T-helper 2 cell (primary cell): ENCODE measurements at places on chromosomes 16 and 17.

DNA sequence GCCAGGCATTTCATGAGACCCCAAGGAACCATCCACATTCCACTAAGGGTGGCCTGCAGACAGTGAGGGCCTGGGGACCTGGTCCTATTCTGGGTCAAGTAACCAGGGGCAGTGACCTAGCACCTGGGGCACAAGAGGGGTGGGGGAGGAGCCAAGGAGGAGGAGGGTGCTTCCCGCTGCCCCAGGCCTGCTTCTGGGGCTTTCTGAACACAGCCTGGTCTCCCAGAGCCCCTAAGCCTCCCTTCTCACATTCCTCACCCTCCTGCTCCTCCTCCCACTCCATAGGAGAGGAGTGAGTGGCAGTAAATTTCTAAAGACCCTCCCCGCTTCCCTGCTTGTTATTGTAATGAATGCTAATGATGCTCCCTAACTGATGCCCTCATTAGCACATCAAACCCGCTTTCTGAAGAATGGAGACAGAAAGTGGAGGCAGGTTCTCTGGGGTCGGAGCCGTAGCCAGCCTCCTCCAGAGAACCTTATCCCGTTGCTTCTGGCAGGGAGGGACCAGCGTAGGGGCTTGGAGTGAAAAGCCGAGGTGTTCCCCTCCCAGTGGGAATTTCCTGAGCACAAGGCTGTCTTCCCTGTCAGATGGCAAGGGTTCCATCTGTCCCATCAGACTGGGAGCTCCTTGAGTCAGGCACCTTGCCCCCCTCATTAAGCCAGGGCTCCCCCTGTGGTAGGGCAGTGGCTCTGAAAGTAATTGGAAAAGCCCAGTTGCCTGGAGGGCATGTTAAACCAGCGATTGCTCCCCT is 3.7 kb upstream of the SRCIN1 start:
- DNase-seq = no peak

DNA sequence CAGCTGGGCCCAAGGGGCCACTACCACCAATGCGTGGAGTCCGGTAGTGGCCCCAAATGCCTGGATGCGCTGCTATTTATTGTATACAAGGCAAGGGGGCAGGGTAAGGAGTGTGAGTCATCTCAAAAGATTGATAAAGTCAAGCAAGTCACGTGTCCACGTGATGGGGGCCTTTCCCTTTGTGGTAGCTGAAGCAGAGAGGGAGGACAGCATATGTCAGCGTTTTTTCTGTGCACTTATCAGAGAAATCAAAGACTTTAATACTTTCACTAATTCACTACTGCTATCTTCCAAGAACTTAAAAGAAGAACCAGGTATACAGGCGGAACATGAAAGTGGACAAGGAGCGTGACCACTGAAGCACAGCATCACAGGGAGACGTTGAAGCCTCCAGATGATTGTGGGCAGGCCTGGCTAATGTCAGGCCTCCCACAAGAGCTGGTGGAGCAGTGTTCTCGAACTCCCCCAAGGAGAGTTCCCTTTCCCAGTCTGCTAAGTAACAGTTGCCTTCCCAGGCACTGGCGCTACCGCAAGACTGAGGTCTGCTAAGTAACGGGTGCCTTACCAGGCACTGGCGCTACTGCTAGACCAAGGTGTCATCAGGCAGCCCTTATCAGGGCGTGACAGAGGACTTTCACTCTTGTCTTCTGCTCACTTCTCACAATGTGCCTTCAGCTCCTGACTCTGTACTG is 10.8 kb upstream of the ASB16 start:
- DNase-seq = peak; percentile 92

DNA sequence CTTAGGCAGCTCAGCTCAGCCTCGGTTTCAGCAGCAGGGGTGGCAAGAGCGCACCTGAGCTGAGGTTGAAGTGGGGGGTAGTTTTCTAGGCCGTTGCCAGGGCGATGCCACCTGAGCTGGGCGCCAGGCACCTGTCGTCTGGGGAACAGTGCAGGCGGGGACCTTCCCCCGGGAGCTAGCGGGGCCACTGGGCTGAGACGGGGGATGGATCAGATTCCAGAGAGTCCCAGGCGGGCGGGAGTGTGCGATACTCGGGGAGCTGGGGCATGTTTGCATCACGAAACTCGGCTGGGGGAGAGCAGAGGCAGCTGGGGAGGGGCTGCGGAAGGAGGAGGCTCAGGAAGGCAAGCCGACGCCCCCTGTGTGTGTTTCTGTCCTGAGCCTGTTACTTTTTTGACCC is 477 bp upstream of the CLDN9 start:
- DNase-seq = no peak

DNA sequence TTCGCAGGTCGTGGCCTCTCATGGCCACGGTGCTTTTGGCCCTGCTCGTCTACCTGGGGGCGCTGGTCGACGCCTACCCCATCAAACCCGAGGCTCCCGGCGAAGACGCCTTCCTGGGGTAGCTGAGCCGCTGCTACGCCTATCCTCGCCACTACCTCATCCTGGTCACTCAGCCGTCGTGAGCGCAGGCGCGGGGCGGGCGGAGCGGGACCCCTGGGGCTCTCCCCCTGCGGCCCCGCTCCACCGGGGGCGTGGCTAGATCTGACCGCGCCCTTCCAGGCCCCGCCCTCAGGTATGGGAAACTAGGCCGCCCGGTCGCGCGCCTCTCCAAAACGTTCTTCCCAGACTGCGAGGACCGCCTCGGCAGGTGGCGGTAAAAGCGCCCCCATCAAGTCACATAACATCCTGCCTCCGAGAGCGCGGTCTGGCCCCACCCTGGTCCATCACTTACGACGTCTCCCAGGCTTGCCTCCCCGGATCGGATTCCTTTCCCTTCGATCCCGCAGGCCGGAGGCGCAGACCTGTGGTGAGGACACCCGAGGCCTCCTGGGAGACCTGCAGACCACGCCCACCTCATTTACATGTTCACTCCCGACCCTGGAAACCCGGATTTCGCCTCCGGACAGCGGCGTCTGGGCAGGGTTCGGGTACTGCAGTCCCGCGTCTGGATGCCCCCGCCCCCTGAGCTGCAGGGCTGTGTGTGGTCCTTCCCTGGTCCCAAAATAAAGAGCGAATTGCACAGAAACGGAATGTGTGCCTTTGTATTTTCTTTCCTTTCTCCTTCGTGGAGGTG is 91.5 kb upstream of the TMEM97 start:
- peak; percentile 13 for DNase-seq

DNA sequence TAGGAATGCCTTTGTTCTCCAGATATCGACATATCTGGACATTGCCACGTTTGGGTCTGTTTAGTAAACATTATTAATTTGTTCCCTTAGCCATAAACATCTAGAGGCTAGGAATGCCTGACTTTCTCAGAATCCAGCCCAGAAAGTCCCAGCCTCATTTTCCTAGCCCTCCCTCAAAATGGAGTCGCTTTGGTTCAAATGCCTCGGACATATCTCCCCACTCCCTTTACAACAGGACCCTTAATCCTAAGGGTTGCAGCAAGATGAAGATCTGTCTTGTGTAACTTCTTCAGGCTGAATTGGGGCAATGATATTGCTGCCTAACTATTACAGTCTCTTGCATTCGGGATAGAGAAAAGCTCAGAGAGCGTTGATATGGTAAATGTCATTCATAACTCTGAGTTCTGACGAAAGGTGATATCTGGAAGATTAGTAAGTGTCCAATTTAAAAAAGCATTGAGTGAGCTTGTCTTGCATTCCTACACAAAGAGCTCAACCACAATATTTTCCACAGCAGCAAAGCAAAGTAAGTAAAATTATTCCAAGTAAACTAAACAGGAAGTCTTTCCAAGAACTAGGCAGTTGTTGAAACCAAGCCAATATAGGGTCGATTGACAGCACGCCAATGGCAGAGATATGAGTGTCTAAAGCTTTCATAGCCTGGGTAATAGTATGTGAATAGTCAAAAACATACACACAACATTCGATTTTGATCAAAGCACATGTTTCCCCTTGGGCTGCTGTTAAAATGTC is 46.0 kb upstream of the ARL4D start:
- no peak for DNase-seq

DNA sequence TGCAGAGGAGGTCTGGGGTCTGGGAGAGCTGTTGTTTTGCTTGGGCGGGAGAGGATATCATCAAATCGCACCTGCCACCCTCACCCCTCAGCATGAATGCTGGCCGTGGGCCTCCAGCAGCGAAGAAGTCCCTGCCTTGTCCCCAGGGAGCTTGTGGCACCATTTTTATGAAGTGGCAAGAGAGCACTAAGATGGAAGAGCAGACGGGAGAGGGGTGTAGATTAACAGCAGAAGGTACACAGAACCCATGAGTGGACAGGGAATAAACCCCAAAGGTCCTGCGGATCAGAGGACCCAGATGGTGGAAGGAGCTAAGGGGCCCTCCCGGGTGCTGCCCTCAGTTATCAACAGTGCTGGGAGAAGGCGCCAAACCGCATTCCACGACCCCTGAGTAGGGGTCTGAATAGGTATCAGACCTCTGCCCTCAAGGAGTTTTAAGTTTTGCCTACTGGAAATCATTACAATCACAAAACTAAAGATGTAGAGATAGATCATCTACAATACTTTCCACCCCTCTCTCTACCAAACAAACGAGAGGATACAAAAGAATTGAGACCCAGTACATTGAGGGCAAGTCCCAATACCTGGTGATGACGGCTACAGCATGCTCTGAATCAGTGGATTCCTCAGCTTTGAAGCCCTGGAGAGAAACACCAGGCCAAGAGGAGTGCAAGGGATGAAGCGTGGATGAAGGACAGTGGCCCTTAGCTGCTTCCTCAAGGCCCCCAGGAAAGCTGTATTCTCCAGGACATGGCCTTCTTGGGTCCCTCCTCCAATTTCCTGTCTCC is 60.2 kb downstream of the CCDC182 start:
- no peak for DNase-seq

DNA sequence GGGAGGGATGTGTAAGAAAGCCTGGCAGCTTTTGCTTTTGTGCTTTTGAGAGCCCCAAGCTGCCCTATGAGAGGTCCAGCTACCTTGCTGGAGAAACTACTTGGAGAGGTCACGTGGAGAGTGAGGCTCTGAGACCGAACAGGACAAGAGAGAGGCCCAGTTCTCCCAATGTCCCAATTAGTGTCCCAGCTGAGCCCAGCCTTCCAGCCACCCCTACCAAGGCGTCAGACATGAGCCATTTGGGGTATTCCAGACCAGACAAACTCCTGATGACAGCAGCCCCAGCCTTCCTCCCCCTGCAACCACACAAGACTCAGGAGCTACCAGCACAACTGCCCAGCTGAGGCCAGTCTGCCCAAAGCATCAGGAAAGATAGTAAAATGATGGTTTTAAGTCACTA is 35.0 kb downstream of the NKD1 start:
- DNase-seq = no peak

GRCh38 chr17:67403065-67403464 is 26.0 kb downstream of the PITPNC1 start:
- no peak for DNase-seq

- no peak for DNase-seq
Measured at GRCh38 chr17:58960068-58960467, 146.6 kb downstream of the TRIM37 start.

DNA sequence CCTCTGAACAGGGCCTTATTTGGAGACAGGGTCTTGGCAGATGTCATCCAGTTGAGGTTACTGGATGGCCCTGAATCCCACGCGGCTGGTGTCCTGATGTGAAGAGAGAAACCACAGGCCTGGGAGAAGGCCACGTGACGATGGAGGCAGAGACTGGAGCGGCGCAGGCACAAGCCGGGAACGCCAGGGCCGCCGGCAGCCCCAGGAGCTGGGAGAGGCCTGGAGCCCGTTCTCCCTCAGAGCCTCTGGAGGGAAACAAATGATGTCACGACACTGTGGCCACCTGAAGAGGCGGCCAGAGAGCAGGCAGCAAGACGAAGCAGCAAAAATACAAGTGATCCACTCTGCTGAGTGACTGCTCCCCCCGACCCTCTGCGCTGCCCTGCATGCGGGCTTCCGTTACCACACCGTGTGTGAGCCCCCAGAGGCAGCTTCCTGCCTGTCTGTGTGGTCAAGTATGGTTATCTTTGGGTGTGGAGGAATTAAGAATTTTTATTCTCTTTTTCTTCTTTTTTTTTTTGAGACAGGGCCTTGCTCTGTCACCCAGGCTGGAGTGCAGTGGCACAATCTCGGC is 11.6 kb downstream of the CD7 start:
- DNase-seq = no peak

DNA sequence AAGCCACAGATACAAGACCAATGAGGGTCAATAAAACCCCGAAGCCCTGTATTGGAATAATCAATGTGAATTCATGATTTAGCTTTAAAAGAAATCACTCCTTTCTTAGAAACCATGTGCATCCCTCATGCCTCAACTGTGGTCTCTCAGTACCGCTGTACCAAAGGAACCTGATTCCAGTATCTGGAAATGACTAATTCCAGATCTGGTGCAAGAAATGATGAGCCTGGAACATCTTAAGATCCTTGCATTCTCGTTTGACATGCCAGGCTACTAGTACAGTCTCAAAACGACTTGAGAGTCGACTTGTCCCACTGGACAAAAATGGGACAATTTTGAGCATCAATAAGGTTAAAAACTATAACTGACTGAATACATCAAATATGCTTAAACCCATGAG is 21.2 kb downstream of the USP31 start:
- DNase-seq = no peak

GRCh38 chr16:78816499-78817195 is 717.2 kb downstream of the WWOX start:
- peak; percentile 12 for DNase-seq

GRCh38 chr17:50273654-50274040 is 619 bp upstream of the TMEM92 start:
- no peak for DNase-seq

DNA sequence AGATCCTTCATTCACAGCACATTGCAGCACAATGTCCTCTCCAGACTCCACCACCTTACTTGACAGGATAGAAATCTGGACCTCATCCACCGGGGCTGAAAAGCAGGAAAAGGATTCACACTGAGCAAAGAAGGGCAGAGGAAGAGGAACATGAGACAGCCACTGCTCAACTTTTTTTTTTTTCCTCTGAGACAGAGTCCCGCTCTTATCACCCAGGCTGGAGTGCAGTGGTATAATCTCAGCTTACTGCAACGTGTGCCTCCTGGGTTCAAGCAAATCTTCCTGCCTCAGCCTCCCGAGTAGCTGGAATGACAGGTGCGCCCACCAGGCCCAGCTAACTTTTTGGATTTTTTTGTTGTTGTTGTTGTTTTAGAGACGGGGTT is 34.4 kb downstream of the PECAM1 start:
- DNase-seq = no peak

- DNase-seq = no peak
Measured at GRCh38 chr16:62665269-62665668, 629.0 kb upstream of the CDH8 start.

- DNase-seq = no peak
Measured at GRCh38 chr16:11347831-11348230, 2.6 kb downstream of the RMI2 start.

DNA sequence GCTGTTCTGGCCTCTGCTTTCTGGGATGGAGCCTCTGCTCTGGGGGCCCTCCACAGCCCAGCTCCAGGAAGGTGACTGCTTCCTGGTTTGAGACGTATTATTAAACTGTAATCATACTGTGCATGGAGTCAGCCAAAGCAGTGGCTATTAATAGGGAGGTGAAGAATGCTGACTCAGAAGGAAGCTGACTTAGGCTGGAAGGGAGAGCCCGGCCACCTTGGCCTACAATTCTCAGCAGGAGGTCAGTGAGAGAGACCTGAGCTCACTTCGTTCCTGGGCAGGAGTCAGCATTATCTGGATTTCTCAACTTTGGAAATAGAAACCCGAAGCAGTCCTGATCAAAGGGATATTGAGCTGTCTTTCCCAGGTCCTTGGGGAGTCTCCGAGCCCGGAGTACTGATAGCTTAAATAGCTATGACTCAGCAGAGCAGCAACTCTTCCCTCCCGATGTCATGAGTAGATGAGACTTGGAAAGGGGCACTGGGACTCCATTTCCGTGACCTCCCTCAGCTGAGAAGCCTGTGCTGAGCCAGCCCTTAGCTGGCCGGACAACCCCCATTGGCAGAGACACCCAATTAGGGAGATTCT is 91.8 kb downstream of the YPEL2 start:
- DNase-seq = no peak

GRCh38 chr17:58082341-58082869 is 814 bp upstream of the DYNLL2 start:
- no peak for DNase-seq
